ENCODE measurements at places on chromosomes 16 and 17.

DNA sequence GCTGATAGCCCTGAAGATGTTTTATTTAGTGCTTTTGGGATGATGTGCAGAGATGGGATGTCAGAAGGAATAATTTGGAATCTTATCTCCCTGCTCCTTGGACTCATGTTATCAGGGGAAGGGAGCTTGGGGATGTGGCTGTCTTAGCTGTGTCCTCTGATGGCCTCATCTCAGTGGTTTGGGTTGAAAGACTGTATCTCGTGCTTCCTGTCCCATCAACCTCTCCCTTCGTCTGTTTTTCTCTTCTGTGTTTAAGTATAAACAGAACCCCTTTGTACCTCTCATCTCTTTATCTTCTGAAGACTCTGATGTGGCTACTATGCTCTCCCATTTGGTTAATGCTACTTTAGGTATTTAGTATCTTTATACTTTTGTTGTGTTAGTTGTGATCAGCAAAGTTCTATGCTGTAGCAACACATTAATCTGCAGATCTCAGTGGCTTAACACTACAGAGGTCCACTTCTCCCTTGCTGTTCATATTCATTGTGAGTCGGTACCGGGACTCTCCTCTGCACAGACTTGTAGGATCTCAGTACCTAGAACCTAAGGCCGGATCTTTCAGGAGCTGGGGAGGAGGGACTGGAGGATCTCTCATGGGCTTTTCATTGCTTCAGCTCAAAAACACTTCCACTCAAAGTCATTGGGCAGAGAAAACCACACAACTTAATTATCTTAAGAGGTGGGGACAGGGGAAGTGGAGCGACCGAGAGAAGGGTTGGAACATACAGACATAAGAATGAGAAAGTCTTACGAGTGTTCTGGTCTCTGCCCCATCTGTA, 28.8 kb downstream of the PRKCA start:
- no peak for DNase-seq

DNA sequence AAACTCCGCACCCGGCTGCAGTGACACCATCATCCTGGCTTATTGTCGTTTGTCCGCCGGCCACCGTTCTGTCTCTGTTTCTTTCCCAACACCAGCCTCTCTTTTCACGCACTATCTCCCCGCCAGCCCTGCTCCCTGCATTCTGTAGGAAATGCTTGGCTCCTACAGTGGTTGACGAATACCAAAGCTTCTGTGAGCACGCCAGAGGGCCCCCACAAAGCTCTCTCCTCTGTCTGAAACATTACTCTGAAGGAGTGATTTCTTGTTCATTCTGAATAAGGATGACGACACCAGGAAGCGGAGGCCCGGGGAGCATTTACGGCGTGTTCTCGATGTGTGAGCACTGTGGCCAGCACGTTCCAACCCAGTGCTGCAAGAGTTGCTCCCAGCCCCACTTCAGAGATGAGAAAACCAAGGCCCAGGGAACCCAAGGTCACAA, 58.8 kb downstream of the ADCY9 start:
- no peak for DNase-seq

DNA sequence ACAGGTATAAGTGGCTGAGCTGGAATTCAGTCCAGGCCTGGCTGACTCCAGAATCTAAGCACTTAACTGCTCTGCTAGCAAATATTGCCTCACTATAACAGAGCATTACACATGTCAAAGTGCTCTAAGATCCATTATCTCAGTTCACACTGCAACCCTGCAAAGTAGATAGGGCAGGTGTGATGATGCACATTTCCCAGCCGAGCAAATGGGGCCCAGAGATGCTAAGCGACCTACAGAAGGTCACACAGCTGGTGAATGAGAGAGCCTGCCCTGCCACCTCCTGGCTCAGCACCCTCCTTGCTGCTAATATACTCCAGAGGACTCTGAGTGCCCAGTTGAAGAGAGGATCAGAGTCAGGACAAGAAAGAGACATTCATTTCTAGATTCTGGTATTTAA, 73.6 kb upstream of the CCL1 start:
- no peak for DNase-seq

GRCh38 chr16:48524348-48525200, 85.4 kb downstream of the N4BP1 start:
- no peak for DNase-seq
